ENCODE measurements at places on chromosomes 4 and X.

DNA sequence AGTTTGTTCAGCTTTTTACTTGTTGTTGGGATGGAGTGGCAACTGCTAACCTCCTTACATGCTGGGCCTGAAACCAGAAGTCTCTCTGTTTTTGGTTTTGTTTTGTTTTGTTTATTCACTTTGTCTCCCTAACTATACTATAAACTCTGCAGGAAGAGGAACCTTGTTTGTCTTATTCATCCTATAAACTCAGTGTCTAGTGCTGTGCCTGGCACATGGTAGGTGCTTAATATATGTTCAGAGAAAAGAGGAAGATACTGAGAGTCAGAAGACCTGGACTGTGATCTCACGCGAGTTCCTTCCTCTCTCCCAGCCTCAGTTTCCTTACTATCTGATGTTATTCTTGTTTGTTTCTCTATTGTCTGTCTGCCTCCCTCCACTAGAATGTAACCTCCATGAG is 71.3 kb downstream of the PRPS1 start:
- no peak for DNase-seq

DNA sequence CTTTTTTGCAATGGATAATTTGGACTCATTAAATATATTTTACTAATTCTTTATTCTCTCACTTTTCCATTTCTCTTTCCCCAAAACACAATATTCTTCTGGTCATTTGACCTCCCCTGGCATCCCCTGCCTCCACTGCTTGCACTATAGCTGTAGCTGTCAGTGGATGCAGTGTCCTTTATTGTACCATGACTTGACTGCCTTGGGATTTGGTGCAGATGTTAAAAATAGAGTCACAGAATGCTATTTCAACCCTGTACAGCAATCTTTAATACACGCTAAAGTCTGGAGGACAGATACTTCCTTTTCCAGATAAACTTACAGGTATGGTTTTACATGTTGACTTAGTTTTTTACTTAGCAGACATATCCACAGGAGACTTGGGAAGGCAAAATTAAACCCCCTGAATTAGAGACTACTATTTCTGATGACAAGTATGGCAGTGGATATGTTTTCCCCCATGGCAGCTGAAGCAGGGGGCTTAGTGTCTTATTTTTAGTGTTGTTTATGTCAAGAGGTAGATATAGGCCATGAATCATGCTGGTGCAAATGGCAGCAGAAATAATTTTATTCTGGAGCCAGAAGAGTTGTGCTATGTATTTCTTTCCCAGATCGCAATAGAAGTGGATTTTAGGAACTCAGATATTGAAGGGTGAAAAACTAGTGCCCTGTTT is 461.4 kb downstream of the NAF1 start:
- DNase-seq = no peak

DNA sequence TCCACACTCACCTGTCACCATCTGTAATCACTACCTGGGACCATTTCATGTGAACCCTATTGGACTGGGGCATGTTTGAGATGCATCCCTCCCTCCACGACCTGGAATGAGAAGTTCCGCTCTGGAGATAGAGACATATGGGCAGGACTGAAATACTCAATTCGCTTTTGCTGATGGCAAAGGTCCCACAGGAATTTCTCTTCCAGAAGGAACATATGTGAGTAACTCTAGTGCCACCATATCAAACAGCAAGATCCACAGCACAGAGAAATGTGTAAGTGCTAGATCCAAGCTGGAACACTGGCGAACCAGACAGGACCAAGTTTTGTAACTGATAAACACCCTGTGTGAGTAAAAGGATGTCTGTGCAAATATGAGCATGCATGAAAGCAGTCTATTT is 43.9 kb downstream of the SEL1L3 start:
- no peak for DNase-seq

DNA sequence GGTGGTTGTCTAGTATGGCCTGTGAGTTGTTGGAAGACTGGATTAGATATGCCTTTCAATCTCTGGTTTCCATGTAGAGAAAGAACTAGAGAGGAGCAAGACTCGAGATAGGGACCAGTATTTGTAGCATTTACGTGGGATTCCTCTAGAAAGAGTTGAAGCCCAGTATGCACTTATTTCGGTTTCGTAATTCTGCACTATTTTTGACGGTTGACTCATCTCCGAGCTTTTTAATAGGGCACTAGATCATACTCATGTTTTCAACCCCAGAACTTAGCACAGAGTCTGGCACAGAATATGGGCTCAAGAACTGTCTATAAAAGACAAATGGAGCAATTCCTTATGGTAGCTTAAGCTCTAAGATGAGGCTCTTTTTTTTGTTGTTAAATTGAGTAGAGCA is 15.7 kb downstream of the HELT start:
- no peak for DNase-seq

DNA sequence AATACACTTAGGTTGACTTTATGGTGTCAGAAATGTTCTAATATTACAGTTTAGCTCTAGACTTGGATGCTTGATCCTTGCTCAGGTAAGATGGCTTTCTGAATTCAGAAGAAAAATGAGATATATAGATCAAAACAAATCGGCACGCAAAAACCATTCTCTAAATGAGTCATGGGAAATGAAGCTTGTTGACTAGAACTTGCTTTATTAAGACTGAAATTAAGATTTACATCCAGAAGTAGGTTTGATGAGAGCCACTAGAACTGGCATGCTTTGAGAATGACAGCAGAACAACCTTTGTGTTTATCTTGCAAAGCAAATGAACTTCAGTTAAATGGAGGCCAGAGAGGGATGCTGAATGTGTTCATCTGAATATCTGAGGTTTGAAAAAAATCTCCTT is 304.9 kb upstream of the KLF3 start:
- no peak for DNase-seq

DNA sequence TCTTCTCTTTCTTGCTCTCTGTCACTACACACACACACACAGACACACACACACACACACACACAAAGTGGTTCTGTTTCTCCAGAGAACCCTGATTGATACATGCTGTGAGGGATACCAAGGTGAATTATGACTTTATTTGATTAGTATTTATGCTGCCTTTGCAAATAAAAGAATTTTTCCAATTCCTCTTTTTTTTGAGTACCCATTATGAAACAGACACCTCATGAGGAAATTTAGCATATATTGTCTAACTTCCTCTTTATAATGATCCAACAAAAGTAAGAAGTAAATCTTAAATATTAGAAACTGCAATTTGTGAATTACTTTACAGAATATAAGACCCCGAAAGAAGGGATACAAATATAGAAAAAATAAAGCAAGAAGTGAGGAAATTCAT is 14.3 kb upstream of the RAB28 start:
- no peak for DNase-seq

Measured in cardiac muscle cell (in vitro differentiated cells and primary cell).